ENCODE measurements at places on chromosomes 4 and X.
A peak's percentile ranks its signal among the peaks of the same experiment; 100 is the strongest.

DNA sequence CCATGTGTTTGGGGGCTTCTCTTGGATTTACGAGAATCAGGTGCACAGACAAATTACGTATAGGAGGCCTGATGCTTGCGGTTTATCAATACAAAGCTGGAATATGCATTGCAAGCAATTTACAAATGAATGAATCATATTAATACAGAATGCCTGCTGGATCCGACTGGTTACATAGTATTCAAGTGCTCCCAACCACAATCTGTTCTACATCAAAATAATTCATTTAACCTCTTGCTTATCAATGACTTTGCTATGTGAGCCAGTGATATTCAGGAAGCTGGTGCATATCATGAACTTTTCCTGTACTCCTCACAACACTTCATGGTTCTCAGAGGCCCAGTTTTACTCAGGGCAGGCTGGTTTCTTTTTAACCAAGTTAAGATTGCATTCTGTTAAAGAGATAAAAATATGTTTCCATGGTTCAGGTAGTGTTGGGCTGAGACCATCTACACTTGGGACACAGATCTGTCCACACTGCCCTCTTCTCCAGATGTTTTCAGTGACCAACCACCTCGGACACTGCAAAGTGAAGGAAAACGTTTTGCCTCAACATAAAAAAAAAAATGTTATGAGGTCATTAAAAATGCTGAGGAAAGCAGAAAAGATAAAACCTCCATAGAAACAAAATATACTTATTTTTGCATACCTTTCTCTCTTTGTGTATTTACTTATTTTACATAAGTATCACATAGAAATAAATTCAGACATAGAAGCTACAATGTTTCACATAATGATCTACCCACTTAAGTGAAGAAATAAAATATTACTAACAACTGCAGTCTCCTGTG, 200.1 kb upstream of the VCX3A start:
- no peak for DNase-seq

- no peak for DNase-seq
Observed at GRCh38 chr4:67694662-67695061, 6.3 kb downstream of the UBA6 start.

GRCh38 chr4:27123123-27123768, 262.6 kb downstream of the STIM2 start:
- no peak for DNase-seq

DNA sequence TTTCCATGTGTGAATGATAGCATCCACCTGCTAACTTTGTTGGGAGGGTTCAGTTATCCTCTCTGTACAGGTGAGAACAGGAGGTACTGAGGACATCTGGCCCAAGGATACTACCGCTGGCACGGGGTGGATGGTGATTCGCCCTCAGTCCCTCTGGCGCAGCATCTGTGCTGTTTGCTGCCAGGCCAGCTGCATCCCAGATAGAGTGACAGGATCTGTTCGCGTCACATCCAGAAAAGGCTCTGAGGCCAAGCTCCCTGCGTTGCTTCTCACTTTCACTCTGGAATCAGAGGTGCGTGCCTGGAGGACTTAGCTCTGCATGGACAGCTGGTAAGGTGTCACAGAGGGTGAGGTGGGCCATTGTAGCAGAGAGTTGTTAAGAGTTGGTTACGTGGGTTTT, 95.4 kb downstream of the TBL1X start:
- no peak for DNase-seq

DNA sequence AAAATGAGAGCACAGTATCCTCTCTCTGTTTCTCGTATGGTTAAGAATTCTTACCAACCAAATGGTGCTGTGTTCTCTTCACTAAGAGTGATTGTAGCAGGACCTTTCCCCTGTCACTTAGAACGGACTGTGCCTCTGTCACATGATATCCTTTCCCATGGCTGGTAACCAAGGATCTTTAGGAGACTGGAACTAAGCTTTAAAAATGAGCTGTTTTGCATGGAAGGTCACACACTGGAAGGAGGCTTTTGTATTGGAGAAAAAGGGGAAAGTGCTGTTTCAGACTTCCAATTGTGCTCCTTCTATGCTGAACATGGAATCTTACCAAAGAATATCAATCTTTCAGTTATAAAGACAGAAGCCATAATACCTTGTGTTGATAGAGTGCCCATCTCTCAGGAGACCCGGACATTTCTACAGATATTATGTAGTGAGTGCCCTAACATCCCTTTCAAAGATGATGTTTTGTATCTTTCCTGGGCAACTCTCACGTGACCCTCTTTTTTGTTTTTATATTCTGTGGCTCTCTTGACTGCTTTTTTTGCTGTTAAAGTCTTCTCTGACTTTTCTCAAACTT, 148.6 kb downstream of the SLC4A4 start:
- peak; percentile 58 for DNase-seq

DNA sequence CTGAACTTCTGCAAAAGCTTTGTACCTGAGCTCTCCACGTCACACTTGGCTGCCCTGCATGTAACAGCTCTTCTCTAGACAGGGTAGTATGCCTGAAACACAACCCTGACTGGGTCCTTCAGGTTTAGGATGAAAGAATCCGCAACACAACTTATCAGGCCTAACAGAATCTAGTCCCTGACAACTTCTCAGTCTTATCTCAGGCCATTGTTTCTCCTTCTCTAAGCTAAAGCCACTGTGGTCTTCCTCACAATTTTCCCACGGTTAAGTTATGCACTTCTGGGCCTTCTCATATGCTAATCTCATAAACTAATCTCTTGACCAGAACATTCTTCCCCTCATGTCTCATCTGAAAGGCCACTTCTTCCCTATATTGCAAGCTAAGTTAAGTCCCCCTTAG, 10.8 kb upstream of the TMPRSS11B start:
- DNase-seq, result no peak

DNA sequence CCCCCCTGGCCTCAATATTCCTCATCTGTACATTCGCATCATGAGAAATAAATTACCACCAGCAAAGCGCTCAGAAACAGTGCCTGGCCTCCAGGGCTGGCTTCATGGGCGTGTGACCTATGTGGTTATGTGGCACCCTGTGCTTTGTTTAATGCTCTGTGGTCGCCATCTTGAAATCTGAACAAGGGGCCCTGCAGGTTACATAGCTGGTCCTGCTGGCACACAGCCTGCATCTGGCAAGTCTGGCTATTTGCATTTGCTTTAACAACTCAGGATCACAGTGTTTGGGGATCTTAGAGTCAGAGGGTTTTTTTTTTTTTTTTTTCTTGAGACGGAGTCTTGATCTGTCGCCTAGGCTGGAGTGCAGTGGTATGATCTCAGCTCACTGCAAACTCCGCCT, 9.9 kb downstream of the FOXP3 start:
- no peak for DNase-seq

- DNase-seq, result no peak
Observed at GRCh38 chrX:24526616-24527015, 61.5 kb downstream of the PDK3 start.

All from renal pelvis (tissue), 12 donors.